ENCODE measurements at places on chromosomes 2 and 18.

DNA sequence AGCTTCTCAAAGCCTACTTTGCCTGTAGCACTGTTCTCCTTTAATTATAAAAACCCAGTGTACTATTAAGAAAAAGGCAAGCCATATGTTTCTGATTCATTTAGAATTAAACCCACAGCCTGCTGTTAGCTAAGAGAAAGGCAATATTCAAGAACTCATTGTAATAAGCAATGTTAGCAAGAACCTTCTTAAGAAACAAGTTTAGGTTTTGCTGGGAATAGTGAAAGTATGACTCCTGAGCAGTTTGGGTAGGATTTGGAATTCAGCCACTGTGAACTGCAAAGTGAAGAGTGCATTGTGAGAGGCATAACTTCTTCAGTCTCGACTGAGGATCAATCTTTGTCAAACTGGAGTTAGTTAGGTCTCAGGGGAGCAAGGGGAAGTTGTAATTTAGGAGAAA lies 206.5 kb upstream of the NT5C1B start:
- DNase-seq: no peak

GRCh38 chr2:98473995-98474780 lies 29.5 kb downstream of the INPP4A start:
- no peak for DNase-seq

DNA sequence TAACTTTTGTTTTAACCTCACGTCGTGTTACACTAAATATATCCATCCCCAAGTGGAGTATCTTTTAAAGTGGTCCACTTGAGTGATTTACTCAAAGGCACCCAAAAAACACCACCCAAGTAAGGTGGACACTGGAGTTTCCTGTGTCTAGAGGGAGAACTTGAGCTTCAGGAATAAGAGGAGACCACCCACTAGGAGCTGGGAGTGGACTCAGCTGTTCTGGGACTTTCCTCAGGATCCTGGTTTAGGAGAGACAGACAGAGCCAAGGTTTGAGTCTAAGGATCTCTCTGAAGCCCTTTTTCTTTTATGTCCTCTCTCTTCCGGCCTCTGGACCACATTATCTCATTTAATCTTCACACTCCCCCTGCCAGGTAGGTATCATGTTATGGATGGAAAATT lies 150.7 kb downstream of the GBX2 start:
- no peak for DNase-seq

DNA sequence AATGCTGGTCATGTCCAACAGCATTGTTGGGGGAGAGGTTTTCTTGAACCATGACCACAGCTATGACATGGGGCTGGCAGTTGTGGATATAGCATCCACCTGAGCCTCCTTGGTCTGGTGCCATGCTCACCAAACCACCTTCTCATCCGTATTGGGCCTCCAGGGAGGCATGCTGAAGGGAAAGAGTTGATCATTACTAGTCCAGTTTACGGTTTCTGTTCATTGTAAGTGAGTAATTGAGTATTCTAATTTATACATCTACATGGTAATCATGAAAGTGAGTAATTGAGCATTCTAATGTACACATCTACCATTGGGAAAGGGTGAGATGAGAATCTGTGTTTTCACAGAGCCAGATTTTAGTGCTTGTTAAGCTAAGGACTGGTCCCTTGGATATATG lies 6.8 kb downstream of the TMEM87B start:
- DNase-seq: no peak

- no peak for DNase-seq
Observed at GRCh38 chr2:174135981-174136380, 112.4 kb downstream of the OLA1 start.
